B cell (primary cell): ENCODE measurements at places on chromosomes 4 and X. TPM values are rescaled to one million over a fixed set of nuclear protein-coding genes. Genes with fewer than 3 reads are reported as not detected.

DNA sequence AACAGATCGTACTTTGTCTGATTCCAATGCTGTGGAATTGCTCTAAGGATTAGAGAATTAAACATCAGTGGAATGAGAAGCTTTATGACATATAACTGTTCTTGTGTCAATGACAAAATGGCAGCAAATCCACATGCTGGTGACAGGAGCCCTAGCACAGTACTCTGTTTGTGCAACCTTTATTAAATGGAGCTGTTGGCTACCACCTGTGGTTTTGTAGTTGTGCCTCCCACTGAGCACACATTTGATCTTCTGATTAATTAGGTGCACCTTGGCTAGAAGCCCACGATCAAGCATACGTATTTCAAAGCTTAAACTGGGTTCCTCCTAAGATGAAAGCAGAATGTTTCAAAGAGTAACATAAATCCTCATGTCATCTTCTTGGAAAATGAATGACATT is 394.0 kb upstream of the IGFBP7 start:
- DNase-seq, result no peak

GRCh38 chr4:78706302-78706701 is 69.8 kb upstream of the BMP2K start:
- no peak for DNase-seq

GRCh38 chr4:112288455-112288854 is 2.8 kb upstream of the TIFA start:
- peak; percentile 76 for DNase-seq

DNA sequence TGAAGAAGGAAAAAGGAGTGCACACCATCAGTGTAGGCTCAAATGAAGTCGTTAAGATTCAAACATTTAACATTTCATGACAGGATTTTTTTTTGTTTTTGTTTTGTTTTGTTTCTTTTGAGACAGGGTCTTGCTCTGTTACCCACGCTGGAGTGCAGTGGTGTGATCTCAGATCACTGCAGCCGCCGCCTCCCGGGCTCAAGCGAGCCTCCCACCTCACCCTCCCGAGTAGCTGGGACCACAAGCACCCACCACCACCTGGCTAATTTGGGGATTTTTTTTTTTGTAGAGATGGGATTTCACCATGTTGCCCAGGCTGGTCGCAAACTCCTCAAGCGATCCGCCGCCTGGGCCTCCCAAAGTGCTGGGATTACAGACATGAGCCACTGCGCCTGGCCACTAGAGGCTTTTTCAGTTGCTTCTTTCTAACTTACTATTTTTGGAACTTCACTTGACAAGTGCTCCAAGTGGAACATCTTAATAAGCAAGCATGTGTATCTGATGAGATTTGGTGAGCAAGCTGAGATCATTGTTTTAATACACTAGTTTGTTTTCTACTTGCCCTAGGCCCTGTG is 78.9 kb upstream of the CNKSR2 start:
- no peak for DNase-seq

- DNase-seq, result no peak
Measured at GRCh38 chr4:81335122-81335912, 120.3 kb upstream of the PRKG2 start.

GRCh38 chr4:71253545-71253944 is 85.3 kb upstream of the SLC4A4 start:
- DNase-seq, result no peak

- no peak for DNase-seq
Measured at GRCh38 chrX:44088510-44089144, 115.4 kb upstream of the NDP start.

- no peak for DNase-seq
Measured at GRCh38 chrX:142804085-142804484, 221.6 kb upstream of the SPANXN4 start.

- no peak for DNase-seq
Measured at GRCh38 chr4:159079074-159079473, 23.8 kb upstream of the RAPGEF2 start.

DNA sequence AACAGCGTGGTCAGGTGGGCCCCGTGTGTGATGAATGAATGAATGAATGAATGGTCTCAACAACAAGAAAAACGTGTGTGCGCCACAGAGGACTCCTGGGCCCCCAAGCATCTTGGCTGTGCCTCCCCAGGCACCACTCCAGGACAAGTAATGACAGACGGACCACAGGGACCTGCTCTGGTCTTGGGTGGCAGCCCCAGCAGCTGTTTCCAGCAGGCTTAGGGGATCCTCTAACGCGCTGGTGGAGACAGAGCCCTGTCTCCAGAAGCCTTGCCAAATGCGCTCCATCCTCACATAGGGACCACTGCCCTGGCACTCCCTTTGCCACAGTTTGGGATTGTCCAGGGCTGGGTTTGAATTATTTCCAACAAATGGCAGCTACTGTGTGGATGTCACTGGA is 39.1 kb downstream of the PSAPL1 start:
- DNase-seq, result no peak

DTHD1 gene
- total RNA-seq, result not detected in 2 replicates

GC gene
- not detected in 2 replicates for total RNA-seq

UGT2A1 gene
- not detected in 2 replicates for total RNA-seq

ADGRL3 gene
- not detected in 2 replicates for total RNA-seq
